SJSA1 (cell line): ENCODE measurements at places on chromosomes 1 and 21. TPM values are rescaled to one million over a fixed set of nuclear protein-coding genes. Genes with fewer than 3 reads are reported as not detected.

DNA sequence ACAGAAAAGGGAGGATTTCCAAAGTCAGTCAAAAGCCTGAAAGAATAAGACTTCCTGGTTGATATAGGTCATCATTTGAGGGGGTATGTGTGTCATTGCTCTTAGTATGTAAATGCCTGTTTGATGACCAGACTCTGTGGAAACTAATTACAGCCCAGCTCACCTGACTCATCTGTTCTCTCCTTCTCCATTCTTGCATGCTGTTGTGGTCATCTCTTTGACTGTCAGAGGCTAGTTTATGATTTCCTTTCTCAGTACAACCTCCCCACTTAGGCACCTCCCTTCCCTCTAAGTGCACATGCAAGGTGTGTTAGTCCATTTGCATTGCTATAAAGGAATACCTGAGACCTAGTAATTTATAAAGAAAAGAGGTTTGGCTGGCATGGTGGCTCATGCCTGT is 2.4 kb upstream of the C1orf116 start:
- no peak for DNase-seq

GRCh38 chr1:57494530-57495079 is 70.7 kb upstream of the DAB1 start:
- DNase-seq = no peak

The KCNA3 gene
- not detected in 2 replicates for total RNA-seq

The GPR3 gene
- 0.38 and 1.4 TPM in 2 replicates for total RNA-seq

The TTC22 gene
- not detected in 2 replicates for total RNA-seq

The ARHGEF11 gene
- total RNA-seq = 21.8 and 29.4 TPM in 2 replicates

DNA sequence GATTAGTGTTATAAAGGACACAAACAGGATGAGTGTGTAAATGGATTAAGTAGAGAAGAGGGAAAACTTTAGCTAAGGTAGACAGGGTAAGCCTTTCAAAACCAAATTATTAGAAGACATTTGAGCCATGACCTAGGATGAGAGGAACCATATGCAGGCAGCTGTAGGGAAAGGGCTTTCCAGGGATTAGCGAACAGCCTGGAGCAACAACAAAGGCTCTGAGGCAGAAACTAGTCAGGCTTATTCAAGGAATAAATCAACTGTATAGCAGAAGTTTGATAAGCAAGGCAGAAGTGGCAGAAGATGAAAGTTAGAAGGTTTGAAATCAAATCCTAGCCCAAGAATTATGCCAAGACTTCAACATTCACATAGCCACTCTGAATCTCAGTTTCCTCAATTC is 21.3 kb downstream of the AIDA start:
- DNase-seq = no peak

GRCh38 chr1:113073479-113073950 is 517 bp downstream of the LRIG2 start:
- DNase-seq = no peak

- no peak for DNase-seq
These were observed 1.9 kb downstream of the PEAR1 start for GRCh38 chr1:156895455-156895812.

The GFI1 gene
- 0.16 TPM in 1 of 2 replicates, not detected in the other for total RNA-seq

DNA sequence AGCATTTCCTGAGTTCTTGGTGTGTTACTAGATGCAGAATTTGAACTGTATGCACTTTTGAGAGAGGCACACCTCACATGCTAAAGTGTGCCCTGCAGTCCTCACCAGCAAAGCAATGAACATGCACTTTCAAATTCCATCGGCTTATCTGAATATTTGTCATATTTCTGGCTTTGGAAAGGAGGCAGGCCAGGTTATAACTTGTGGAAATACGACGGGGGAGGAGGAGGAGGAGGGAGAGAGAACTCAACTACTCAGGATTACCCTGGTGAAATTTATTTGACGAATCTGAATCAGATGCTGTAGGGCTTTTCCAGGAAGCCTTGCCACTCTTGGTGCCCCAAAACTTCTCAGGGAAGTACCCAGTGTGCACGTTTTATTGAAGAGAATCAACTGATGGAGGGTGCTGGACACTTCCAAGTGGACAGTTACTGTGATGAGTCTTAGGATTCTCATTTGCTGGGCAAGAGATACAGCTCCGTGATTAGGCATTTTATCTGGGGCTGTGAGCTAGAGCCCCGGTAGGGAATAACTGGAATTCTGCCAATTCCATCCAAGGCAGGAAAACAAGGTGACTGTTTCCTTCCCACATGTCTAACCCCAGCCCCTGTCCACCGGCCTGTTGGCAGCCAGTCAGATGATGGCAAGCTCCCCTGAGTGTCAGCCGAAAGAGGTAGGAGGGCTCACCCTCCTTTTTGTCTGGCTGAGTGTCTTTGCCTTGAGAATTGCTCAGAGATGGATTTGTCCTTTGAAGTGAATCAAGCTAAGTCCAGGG is 3.8 kb downstream of the PDPN start:
- peak; percentile 52 for DNase-seq

- DNase-seq = no peak
These were observed 66.8 kb downstream of the CAPZB start for GRCh38 chr1:19418503-19418971.

The EXTL2 gene
- total RNA-seq = 39.5 and 44.2 TPM in 2 replicates

GRCh38 chr1:89064632-89065031 is 376 bp downstream of the GBP1 start:
- DNase-seq = peak; percentile 34

- no peak for DNase-seq
These were observed 30.0 kb upstream of the PADI6 start for GRCh38 chr1:17342014-17342441.
